LHCN-M2 (cell line): ENCODE measurements at places on chromosomes 13 and 19. TPM values are rescaled to one million over a fixed set of nuclear protein-coding genes. Genes with fewer than 3 reads are reported as not detected.
A peak's percentile ranks its signal among the peaks of the same experiment; 100 is the strongest.

GRCh38 chr13:111923991-111924677, 142.8 kb upstream of the SOX1 start:
- DNase-seq: no peak

DNA sequence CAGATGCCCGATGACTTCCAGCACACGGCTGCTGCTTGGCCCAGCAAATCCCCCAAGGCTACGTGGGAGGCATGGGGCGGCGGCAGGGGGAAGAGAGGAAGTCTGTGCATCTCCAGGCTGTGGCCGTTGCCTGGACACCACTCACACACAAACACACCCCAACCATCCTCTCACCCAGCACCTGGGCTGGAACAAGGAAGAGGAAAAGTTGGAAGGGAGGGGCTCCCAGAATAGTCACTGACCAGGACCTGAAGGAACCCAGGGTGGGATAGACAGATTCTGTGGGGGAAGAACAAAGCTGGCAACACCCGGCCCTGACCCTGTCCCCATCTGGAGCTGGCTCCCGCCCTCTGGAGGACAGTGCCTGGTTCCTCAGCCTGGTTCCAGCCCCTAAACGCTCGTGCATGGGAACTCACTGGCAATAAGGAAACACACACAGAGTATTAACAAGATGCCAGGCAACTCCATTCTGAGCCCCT, 11.2 kb downstream of the PPP6R1 start:
- no peak for DNase-seq

GRCh38 chr13:60412909-60413616, 16.0 kb downstream of the TDRD3 start:
- DNase-seq: no peak

- peak; percentile 61 for DNase-seq
These were observed 500.6 kb downstream of the KCTD12 start for GRCh38 chr13:76385586-76385985.

The MEF2B gene
- 0.17 and 0.32 TPM in 2 replicates for total RNA-seq

The NAPSA gene
- 0.40 TPM in 1 of 2 replicates, not detected in the other for total RNA-seq

GRCh38 chr13:98442391-98443230, 134.3 kb downstream of the STK24 start:
- DNase-seq: no peak

DNA sequence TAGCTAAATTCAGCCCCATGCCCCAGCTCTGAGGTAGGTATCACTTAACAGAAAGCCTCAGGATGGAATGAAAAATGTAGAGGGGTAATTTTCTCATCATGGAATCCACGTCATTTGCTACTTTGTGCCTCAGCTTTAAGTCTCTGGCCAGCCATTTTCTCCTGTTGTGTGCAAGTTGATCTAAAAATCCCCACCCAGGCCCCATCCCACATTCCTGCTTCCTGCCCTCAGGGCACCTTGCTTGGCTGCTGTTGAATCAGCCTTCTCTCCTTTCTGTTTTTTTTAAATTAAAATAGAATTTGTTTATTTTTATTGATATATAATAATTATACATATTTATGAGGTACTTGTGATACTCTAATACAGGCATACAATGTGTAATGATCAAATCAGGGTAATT, 179.9 kb upstream of the TSHZ3 start:
- DNase-seq: no peak

DNA sequence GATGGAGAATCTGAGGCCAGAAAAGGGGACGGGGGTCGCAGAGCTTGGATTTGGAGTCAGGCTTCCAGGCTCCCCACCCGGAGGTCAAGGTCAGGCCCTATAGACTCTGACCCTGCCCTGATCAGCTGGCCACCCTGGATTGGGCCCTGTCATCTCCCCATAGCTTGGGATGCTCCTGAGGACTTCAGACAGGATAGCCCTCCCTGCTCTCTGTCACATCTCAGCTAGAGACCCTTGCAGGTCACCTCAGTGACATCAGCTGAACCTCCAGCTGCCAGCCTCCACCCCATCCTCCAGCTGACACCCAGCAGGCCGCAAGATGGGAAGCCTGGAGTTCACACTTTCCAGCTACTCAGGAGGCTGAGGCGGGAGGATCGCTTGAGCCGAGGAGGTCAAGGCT, 2.8 kb upstream of the TPM4 start:
- DNase-seq: no peak

- DNase-seq: no peak
These were observed 11.7 kb upstream of the MCF2L start for GRCh38 chr13:112957295-112957677.

- DNase-seq: no peak
These were observed 120.3 kb upstream of the ZNF91 start for GRCh38 chr19:23515551-23515950.

DNA sequence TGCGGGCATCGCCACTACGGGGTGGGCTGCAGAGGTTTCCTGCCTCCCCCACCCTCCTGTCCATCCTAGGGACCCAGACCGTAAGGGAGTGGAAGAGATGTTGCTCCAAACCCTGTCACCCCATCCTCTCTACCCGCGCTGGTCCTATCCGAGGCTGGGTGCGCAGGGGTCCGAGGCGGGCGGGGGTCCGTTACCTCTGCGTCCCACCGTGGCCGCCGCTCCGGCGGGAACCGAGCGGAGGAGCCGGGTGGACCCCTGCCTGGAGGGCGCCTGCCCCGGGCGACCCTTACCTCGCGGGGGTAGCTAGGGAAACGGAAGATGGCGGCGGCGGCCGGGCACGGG, at the start of gene DGKH:
DGKH (plus strand) TSS at position 307 of the 342 bp plus-strand sequence. CDS start 126 bp downstream, outside the sequence.
- no peak for DNase-seq

DNA sequence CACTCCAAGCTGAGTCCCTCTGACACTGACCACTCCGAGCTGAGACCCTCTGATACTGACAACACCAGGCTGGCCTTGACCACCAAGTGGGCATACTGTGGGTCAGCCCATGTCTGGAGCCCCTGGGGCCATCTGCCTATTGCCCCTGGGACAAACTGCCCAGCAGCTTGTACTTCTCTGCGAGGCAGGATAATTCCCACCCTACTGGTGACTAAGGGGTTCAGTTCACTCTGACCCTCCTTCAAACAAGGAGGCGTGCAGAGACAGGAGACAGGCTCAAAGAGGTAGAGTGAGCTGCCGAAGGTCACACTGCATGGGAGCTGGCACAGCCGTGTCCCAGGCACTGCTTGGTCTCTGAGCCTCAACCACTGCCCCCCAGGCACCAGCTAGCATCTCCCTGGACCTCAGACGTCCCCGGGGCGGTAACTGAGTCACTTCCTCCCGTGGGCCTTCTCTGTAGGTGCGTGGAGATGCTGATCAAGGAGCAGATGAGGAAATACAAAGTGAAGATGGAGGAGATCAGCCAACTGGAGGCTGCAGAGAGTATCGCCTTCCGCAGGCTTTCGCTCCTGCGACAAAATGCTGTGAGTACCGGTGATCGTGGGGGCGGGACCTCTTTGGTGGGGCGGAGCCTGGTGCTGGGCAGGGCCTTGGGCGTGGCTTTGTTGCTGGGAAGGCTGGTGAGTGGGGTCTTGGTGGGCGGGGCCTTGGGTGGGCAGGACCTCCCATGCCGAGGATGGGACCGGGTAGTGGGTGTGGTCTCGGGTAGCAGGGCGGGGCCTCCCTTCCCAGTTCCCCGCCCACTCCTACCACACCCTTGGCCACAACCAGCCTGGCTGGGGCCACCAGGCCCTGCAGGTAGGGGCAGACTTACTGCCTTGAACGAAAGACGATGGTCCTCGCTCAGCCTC, 5.8 kb upstream of the USE1 start:
- peak; percentile 43 for DNase-seq
